ENCODE measurements at places on chromosomes 6 and 20.

DNA sequence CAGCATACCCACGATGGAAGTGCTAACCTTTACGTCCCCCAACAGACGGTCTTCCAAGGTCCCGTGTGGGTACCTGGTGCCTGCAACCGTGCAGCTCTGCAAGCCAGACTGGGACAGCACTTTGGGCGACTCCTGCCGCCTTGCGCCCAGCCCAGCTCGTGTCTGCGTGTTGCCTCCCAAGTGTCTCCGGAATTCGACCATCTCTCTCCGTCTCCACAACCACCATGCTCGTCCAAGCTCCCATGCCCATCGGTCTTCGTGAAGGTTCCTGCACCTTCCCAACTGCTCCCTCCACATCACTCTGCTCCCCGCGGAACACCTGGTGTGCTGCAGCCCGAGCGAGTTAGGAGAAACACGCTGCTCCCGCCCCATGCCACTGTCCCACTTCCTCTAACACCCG is 173.2 kb upstream of the AFDN start:
- no peak for DNase-seq

DNA sequence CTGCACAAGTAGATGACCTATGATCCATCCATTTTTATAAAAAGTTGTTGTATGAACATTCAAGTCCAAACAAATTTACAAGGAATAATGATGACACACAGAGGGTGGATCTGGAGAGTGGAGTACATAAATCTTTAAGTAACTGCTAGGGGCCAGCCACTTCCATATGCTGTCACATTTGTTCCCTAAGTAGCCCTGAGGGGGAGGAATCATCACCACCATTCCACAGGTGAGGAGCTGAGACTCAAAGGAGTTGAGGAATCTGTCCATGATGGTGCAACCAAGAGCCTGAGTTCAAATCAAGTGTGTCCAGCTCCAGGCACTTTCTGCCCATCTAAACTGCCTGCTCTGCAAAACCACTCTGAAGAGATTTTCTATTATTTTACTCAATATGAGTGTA is 132.1 kb downstream of the AIG1 start:
- no peak for DNase-seq

- DNase-seq, result no peak
Observed at GRCh38 chr6:118875672-118876071, 18.3 kb upstream of the ASF1A start.

DNA sequence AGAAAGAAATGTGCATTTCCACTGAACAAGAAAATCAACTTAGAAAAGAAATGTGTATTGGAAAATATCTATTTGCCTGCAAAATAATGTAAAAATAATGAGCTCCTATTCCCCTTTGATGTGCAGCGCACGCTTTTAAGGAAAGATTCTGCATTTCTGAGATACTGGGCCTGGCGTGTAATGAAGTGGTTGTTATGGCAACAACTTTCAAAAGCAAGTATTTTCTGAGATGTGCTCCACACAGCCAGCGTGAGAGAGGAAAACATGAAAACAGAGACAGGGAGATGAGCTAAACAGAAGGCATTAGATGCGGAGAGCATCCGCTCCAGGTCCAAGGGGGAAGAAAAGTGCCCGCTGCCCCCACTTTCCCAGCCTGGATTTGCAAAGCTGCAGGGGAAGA is 39.1 kb upstream of the GTSF1L start:
- DNase-seq, result no peak

- no peak for DNase-seq
Observed at GRCh38 chr20:38178065-38178491, 13.0 kb upstream of the TGM2 start.

DNA sequence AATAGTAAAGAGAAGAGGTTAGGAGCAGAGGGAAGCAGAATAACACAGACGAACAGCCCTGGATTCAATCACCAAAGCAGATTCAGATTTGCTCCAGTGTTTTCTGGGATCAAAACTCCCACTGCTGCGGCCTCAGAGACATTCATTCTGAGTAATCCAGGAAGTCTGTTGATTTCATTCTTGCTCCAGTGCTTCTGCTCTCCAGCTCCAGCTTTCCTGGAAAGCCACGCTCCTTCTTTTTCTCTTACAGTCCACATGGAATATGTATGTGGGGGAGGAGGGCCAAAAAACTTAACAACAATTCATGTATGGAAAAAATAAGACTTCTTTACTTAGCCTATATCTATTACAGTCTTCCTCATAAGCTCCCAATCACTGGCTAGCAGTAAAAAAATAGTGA is 26.4 kb upstream of the UST start:
- DNase-seq, result no peak

DNA sequence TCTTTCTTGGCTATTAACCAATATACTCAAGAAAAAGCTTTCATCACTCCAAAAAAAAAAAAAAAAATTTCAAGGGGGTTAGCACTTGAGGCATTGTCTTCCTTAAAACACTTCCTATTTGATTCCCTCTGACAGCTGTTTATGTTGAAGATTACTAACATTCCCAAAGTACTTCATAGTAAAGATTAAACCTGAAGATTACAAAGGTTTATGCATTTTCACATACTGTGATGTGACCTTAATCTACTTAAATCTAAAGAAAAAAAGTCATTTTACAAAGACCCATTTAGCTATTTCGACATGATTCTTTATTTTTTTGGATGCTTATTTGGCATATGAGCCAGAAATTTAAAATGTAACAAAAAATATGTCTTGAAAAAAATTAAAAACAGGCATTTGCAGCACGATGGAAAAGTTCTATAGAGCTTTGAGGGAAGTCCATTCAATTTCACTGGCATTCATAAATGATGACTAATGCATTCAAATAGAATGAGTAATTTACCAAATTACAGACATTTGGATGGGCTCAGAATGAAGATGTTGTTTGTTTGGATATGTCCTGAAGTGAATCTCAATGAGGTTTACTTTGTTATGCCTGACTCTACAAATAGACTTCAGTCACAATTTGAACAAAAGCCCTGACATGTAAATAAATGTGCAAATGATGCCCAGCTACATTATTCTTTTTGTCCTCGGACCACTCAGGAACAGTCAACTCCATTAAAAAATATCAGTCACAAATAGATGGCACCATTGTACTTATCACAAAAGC is 674.6 kb upstream of the MARCKS start:
- no peak for DNase-seq

- DNase-seq, result no peak
Observed at GRCh38 chr20:62736026-62736406, 27.4 kb downstream of the NTSR1 start.

DNA sequence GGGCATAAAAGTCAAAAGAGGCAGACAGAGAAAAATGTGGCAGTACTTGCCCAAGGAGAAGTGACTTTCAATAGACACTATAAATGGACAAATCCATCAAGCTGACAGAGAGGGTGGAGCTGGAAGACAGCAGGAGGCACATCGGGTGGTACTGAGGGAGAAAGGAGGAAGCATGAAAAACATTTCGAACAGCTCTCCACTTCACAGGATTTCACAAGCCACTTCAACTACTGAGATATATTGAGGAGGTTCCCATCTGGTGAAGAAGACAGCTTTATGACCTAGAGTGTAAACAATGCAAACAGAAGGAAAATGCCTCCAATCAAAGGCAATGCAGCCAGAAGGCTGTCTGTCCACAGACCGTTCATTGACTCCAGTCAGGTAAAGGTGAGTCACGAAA is 259.4 kb upstream of the ECI2 start:
- no peak for DNase-seq
